ENCODE measurements at places on chromosomes 1 and 21.

- DNase-seq: no peak
Measured at GRCh38 chr1:184417916-184418315, 31.1 kb downstream of the C1orf21 start.

- DNase-seq: peak; percentile 47
Measured at GRCh38 chr1:167054946-167055630, 35.1 kb downstream of the GPA33 start.

GRCh38 chr1:61887076-61887867 is 145.0 kb downstream of the PATJ start:
- no peak for DNase-seq

DNA sequence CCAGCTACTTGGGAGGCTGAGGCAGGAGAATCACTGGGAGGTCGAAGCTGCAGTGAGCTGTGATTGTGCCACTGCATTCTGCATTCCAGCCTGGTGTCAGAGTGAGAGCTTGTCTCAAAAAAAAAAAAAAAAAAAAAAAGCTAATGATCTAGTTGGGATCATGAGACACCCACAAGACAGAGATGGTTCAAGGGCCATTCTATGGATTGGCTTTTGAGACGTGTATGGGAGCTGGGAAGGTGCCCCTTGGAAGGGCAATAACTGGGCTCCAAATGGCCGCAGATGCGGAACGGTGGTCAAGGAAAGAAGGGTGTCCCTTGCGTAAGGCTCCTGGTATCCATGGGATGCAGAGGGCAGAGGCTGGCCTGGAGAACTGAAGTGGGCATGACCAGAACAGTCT is 6.8 kb upstream of the ADAM15 start:
- no peak for DNase-seq

GRCh38 chr1:183821309-183821888 is 16.5 kb downstream of the RGL1 start:
- no peak for DNase-seq

DNA sequence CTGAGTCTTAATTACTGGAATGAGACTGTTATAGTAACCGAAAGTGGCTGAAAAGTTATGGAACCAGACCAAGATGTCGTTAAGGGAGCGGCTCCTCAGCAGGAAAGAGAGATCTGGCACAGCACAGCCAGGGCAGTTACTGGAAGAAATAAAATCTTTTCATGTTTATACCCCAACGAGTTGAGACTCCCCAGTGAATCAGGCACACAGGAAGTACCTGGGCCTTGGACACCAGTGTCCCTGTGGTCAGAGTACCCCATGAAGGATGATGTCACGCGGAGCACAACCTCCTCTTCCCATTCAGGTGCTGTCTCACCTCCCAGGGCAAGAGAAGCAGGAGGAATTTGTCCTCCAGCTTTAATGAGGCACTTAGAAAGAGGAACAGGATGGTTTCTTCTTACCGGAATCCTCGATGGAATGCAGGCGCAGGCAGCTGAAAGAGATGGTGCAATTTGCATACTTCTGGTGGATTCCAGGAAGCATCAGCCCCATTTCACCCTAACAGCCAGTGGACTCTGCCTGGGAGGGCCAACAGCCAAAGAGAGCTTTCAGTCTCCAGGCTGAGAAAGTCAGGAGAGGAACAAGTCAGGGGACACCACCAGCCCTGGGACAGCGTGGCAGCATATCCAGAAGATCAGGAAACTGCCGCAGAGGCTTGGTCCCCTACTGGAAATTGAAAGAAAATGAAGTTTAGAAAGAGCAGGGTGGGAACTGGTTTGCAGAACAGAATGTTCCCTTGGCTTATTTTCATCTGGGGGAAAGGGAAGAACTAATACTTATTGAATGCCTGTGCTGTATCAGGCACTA is 35.9 kb upstream of the CTTNBP2NL start:
- DNase-seq: peak; percentile 94

Measured in islet precursor cell (in vitro differentiated cells).